Body of pancreas (tissue), 4 donors: ENCODE measurements at places on chromosomes 13 and 19. TPM values are rescaled to one million over a fixed set of nuclear protein-coding genes. Genes with fewer than 3 reads are reported as not detected.

- H3K36me3 ChIP-seq: no peaks in the 10 kb centered on the region
- H3K27ac ChIP-seq: no peak overlapping the region
- peak; percentile 12 for DNase-seq
- H3K27me3 ChIP-seq: no peaks in the 10 kb centered on the region
- H3K4me3 ChIP-seq: no peak overlapping the region
These were observed 30.2 kb upstream of the TRPC4 start for GRCh38 chr13:37899753-37900152.

- no peaks in the 10 kb centered on the region for H3K4me1 ChIP-seq
- no peaks in the 10 kb centered on the region for H3K36me3 ChIP-seq
- DNase-seq: no peak
- no peaks in the 10 kb centered on the region for H3K27me3 ChIP-seq
- no peak overlapping the region for H3K4me3 ChIP-seq
- H3K27ac ChIP-seq: no peak overlapping the region
These were observed 9.4 kb upstream of the SPIB start for GRCh38 chr19:50409347-50409746.

- no peaks in the 10 kb centered on the region for H3K36me3 ChIP-seq
- no peak for DNase-seq
These were observed 126.9 kb downstream of the SIPA1L3 start for GRCh38 chr19:38033658-38034491.

DNA sequence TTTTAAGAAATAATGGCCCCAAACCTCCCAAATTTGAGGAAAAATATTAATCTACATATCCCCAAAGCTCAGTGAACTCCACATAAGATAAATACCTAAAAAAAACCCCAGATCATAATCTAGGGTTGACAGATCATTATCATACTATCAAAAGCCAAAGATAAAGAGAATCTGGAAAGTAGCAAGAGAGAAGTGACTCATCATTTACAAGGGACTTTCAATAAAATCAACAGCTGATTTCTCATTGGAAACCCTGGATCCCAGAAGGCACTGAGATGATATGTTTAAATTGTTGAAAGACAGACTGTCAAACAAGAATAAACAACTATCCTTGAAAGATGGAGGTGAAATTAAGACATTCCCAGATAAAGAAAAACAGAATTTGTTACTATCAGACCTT, 199.3 kb downstream of the KCNRG start:
- no peak overlapping the region for H3K27ac ChIP-seq
- H3K36me3 ChIP-seq: no peaks in the 10 kb centered on the region
- no peaks in the 10 kb centered on the region for H3K4me1 ChIP-seq
- no peak for DNase-seq

- no peak overlapping the region for H3K4me3 ChIP-seq
- no peak for DNase-seq
- peak overlapping the region; percentile 95 for H3K27ac ChIP-seq
- peaks cover 57% of the 10 kb centered on the region for H3K4me1 ChIP-seq
These were observed 1.9 kb downstream of the SAFB start for GRCh38 chr19:5624741-5625278.

DNA sequence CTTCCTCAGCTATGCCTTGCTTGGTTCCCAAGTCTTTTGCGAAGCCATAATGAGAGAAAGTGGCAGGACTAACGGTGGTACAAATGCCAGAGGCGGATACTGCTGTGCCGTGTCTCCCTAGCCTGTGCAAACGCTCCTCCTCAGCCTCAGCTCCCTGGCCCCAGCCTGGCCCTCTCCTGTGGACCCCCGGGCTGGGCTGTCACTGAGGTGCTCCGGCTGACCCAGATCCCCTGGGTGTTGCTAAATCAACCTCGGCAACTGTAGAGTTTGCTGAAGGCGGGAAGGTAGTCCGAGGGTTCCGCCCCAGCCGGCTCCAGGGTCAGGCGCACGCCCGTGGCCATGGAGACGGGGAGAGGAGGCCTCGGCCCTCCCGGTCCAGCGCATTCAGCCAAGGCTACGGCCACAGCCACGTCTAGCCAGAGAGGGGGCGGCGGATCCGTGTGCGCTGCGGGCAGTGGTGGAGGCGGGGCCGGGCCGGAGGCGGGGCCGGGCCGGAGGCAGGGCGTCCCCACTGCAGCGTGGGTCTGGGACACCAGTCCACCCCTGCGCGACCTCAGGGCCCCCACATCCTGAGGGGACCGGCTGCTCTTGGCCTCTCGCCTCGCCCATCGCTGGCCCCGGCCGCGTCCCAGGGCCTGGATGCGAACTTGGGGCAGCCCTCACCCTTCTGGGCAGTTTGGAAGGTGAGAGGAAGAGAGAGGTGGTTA, 16.4 kb upstream of the ZNF492 start:
- DNase-seq: no peak
- H3K27ac ChIP-seq: no peak overlapping the region
- H3K4me3 ChIP-seq: no peak overlapping the region
- no peaks in the 10 kb centered on the region for H3K4me1 ChIP-seq
- H3K36me3 ChIP-seq: no peaks in the 10 kb centered on the region
- no peaks in the 10 kb centered on the region for H3K27me3 ChIP-seq

DNA sequence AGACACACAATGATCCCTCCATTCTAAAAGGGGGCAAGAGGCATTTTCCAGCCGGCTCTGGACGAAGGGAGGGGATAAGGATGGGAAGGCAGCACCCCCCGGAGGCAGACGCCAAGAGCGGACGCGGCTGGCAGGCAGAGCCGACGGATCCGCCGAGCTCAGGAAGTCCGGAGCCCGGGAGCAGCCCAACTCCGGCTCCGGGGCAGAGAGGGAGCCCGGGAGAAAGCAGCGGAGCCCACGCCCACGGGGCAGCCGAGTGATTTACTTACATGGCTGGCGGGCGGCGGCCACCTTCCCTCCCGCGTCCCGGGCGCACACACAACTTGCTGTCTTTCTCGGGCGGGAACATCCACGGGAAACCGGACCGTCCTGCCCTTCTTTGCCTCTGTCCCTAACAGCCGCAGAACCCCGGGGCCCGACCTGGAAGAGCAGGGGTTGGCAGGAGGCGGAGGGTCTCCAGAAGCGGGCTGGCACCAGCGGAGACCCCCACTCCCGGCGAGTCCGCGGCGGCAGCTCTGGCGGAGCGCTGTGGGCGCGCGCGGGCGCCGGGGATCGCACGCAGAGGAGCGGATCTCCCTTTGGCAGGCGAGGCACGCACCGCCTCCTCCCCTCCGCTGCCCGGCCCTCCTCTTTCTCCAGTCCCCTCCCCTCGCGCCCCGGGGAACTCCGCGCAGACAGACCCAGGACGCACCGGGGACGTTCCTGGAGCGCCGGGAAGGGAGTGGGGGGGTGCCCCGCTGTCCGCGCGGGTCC, at the start of gene LHFPL6:
LHFPL6 (minus strand) TSS at position 580 of the 753 bp plus-strand sequence.
- peaks cover 11% of the 10 kb centered on the region for H3K4me1 ChIP-seq
- H3K4me3 ChIP-seq: peak within 1 kb of the TSS; percentile 80
- peak within 1 kb of the TSS; percentile 51 for H3K27ac ChIP-seq
- no peaks in the 10 kb centered on the region for H3K36me3 ChIP-seq
- peaks cover 5% of the 10 kb centered on the region for H3K27me3 ChIP-seq

DNA sequence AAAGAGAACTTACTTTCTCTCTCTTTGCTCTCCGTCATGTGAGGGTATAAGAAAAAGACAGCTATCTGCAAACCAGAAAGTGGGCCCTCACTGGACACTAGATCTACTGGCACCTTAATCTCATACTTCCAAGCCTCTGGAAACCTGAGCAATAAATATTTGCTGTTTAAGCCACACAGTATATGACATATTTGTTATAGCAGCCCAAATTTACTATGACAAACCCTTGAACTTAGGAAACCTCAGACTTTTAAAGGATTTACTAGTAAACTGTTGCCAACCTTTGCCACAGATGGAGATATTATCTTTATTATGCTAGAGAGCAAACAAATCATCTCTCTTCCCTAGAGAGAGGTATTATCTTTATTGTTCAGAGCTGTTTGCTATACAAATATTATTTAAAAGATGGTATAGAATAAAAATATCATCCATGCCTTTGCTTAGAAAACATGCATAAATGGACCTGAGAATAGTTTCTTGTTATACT, 1446.1 kb downstream of the SLITRK1 start:
- no peak overlapping the region for H3K27ac ChIP-seq
- H3K4me1 ChIP-seq: no peaks in the 10 kb centered on the region
- no peak overlapping the region for H3K4me3 ChIP-seq
- H3K27me3 ChIP-seq: no peaks in the 10 kb centered on the region

- DNase-seq: no peak
- H3K36me3 ChIP-seq: no peaks in the 10 kb centered on the region
- H3K4me3 ChIP-seq: no peak overlapping the region
- no peaks in the 10 kb centered on the region for H3K4me1 ChIP-seq
- H3K27ac ChIP-seq: no peak overlapping the region
These were observed 159.0 kb downstream of the PAN3 start for GRCh38 chr13:28297341-28297740.

- H3K4me1 ChIP-seq: peaks cover 25% of the 10 kb centered on the region
- H3K27ac ChIP-seq: peak overlapping the region; percentile 25
- no peak overlapping the region for H3K4me3 ChIP-seq
- H3K27me3 ChIP-seq: no peaks in the 10 kb centered on the region
- DNase-seq: peak; percentile 59
These were observed 8.6 kb upstream of the CDC16 start for GRCh38 chr13:114226088-114226487.

GRCh38 chr13:28347456-28348371, 147.2 kb downstream of the FLT1 start:
- no peak overlapping the region for H3K4me3 ChIP-seq
- H3K36me3 ChIP-seq: no peaks in the 10 kb centered on the region
- DNase-seq: no peak
- H3K4me1 ChIP-seq: no peaks in the 10 kb centered on the region
- no peak overlapping the region for H3K27ac ChIP-seq

- no peaks in the 10 kb centered on the region for H3K36me3 ChIP-seq
- no peaks in the 10 kb centered on the region for H3K27me3 ChIP-seq
- H3K27ac ChIP-seq: no peak overlapping the region
- H3K4me3 ChIP-seq: no peak overlapping the region
- DNase-seq: no peak
These were observed 39.9 kb downstream of the ZNF611 start for GRCh38 chr19:52694921-52695320.

GRCh38 chr19:55206664-55207500, 2.4 kb downstream of the PTPRH start:
- peak; percentile 90 for DNase-seq
- H3K4me3 ChIP-seq: no peak overlapping the region
- peaks cover 37% of the 10 kb centered on the region for H3K4me1 ChIP-seq

GRCh38 chr19:36097036-36097435, 13.9 kb upstream of the OVOL3 start:
- H3K36me3 ChIP-seq: no peaks in the 10 kb centered on the region
- no peak overlapping the region for H3K27ac ChIP-seq
- no peaks in the 10 kb centered on the region for H3K4me1 ChIP-seq
- H3K27me3 ChIP-seq: no peaks in the 10 kb centered on the region
- no peak for DNase-seq

DNA sequence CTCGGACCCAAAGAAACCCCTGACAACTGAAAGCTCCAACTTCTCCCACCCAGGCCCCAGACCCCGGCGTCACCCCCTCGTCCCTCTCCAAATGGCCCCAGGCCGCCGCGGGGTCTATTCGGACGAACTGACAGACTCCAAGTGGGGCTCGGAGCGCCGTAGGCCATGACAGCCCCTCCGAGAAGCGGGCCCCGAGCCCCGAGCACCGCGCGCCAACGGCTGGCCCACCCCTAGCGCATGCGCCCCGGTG, 360 bp downstream of the DDX39A start:
- H3K27ac ChIP-seq: peak overlapping the region; percentile 72
- H3K4me1 ChIP-seq: peaks cover 25% of the 10 kb centered on the region
- H3K4me3 ChIP-seq: peak overlapping the region; percentile 61
- H3K36me3 ChIP-seq: no peaks in the 10 kb centered on the region

GRCh38 chr13:71704656-71705055, 162.3 kb downstream of the DACH1 start:
- H3K27me3 ChIP-seq: no peaks in the 10 kb centered on the region
- no peak overlapping the region for H3K27ac ChIP-seq
- no peak overlapping the region for H3K4me3 ChIP-seq
- no peaks in the 10 kb centered on the region for H3K4me1 ChIP-seq
- no peaks in the 10 kb centered on the region for H3K36me3 ChIP-seq

GRCh38 chr13:77437267-77437666, 98.2 kb upstream of the SCEL start:
- H3K4me3 ChIP-seq: no peak overlapping the region
- no peaks in the 10 kb centered on the region for H3K27me3 ChIP-seq
- no peak for DNase-seq
- H3K36me3 ChIP-seq: no peaks in the 10 kb centered on the region

GRCh38 chr19:33301900-33302174, 497 bp downstream of the CEBPA start:
- H3K27me3 ChIP-seq: no peaks in the 10 kb centered on the region
- DNase-seq: no peak
- H3K36me3 ChIP-seq: no peaks in the 10 kb centered on the region
- H3K4me1 ChIP-seq: peaks cover 66% of the 10 kb centered on the region
- no peak overlapping the region for H3K4me3 ChIP-seq

- DNase-seq: peak; percentile 72
- no peaks in the 10 kb centered on the region for H3K36me3 ChIP-seq
- peak overlapping the region; percentile 37 for H3K27ac ChIP-seq
- H3K4me1 ChIP-seq: peaks cover 86% of the 10 kb centered on the region
- no peak overlapping the region for H3K4me3 ChIP-seq
- no peaks in the 10 kb centered on the region for H3K27me3 ChIP-seq
These were observed 204.0 kb upstream of the GPR12 start for GRCh38 chr13:26964278-26965250.

GRCh38 chr19:48810151-48810550, 678 bp downstream of the BCAT2 start:
- H3K4me3 ChIP-seq: peak overlapping the region; percentile 40
- no peaks in the 10 kb centered on the region for H3K27me3 ChIP-seq
- H3K4me1 ChIP-seq: peaks cover 76% of the 10 kb centered on the region
- no peaks in the 10 kb centered on the region for H3K36me3 ChIP-seq
- no peak for DNase-seq
- H3K27ac ChIP-seq: peak overlapping the region; percentile 100

- no peaks in the 10 kb centered on the region for H3K36me3 ChIP-seq
- H3K27me3 ChIP-seq: no peaks in the 10 kb centered on the region
- no peaks in the 10 kb centered on the region for H3K4me1 ChIP-seq
- no peak overlapping the region for H3K27ac ChIP-seq
These were observed 1.1 kb downstream of the SULT2A1 start for GRCh38 chr19:47885067-47885463.

DNA sequence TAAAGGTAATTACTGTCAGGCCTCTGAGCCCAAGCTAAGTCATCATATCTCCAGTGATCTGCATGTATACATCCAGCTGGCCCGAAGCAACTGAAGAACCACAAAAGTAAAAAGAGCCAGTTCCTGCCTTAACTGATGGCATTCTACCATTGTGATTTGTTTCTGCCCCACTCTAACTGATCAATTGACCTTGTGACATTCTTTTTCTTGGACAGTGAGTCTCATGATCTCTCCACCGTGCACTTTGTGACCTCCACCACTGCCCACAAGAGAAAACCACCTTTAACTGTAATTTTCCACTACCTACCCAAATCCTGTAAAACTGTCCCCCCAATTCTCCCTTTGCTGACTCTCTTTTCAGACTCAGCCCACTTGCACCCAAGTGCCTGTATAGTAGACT, 17.2 kb upstream of the CXCL17 start:
- no peaks in the 10 kb centered on the region for H3K36me3 ChIP-seq
- H3K27me3 ChIP-seq: no peaks in the 10 kb centered on the region
- H3K4me1 ChIP-seq: no peaks in the 10 kb centered on the region

- DNase-seq: peak; percentile 87
- no peaks in the 10 kb centered on the region for H3K36me3 ChIP-seq
- H3K27me3 ChIP-seq: no peaks in the 10 kb centered on the region
These were observed at the start of gene KLK13 for GRCh38 chr19:51064534-51065220. Gene KLK13 (minus strand): TSS chr19:51065092. CDS start chr19:51065067, 25 bp downstream.

ZNF667 gene
- 2.0 TPM for total RNA-seq

MEIS3 gene
- 2.3 TPM for total RNA-seq

ZNF20 gene
- 0.66 TPM for total RNA-seq

NLRP4 gene
- total RNA-seq: not detected

YJEFN3 gene
- 11.2 TPM for total RNA-seq

CCL25 gene
- total RNA-seq: not detected

DENND1C gene
- total RNA-seq: 1.3 TPM

ZNF296 gene
- total RNA-seq: not detected

CYP4F3 gene
- 0.33 TPM for total RNA-seq

ZNF285 gene
- 2.3 TPM for total RNA-seq

LENG9 gene
- total RNA-seq: 25.7 TPM

ACP5 gene
- total RNA-seq: 8.0 TPM

CEACAM7 gene
- 0.52 TPM for total RNA-seq
